ENCODE measurements at places on chromosomes 7 and 10.

GRCh38 chr10:76336213-76336963 is 905.0 kb downstream of the LRMDA start:
- DNase-seq: no peak

GRCh38 chr7:117251687-117252086 is 71.2 kb downstream of the WNT2 start:
- no peak for DNase-seq

GRCh38 chr7:25037325-25037724 is 57.3 kb upstream of the OSBPL3 start:
- DNase-seq: no peak

GRCh38 chr10:5504146-5505072 is 5.0 kb upstream of the CALML5 start:
- no peak for DNase-seq

DNA sequence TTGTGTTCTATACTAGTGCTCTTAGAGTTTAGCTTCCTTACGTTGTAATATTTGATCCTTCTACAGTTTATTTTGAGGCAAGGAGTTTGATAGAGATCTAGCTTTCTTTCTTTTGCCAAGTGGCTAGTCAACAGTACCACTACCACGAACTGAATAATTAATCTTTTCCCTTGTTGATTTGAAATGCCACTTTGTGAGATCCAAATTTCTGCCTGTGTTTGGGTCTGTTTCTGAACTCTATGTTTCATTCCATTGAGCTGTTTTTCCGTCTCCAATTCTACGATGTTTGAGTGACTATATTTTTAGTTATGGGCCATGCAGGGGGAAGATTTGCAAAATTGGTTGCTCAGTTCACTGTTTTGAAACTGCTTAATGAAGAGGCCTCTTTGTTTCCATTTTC is 134.7 kb downstream of the KIAA1217 start:
- no peak for DNase-seq

DNA sequence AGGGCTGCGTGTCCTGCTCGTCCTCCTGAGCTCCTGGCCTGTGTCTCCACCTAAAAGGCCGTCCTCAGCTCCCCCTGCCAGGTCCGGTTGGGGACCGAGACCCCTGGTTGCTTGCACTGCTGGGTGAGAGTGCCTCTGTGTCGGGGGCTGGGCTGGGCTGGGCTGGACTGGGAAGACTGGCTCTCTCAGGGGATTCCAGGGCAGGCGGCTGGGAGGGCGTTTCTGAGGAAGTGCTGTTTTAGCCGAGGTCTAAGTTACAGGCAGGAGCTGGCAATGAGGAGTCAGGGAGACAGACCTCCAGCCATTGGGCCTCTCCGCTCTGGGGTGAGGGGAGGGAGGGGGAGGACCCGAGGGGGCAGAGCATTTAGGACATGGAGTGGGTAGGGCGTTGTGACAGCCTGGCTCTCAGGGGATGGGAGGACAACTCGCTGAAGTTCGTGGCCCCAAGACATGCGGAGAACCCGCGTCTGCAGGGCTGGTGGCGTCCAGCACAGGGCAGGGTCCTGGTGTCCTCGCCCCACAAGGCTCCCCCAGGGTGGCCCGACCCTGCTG is 20.9 kb downstream of the FOXK1 start:
- DNase-seq: no peak

DNA sequence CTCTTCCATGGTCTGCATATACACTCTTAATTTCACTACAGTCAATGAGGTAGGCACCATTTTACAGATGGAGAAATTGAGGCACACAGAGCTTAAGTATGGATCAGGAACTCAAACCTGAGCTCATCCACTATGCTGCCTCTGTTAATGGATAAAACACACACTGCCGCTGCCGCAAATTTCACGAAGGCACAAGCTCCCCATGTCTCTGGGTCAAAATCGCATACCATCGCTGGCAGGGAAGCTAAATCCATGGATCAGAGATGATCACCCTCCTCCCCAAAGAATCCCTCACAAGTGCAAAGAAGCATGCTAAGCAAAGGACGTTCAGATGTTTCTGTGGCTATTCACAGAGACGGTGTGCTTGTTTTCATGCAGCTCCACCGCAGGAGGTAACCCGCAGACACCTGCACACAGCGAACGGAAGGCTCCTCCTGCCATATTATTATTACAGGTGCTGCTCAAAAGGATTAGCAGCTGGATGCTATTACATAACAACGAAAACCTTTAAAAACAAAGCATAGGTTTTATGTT is 109.3 kb downstream of the UBE2H start:
- no peak for DNase-seq

DNA sequence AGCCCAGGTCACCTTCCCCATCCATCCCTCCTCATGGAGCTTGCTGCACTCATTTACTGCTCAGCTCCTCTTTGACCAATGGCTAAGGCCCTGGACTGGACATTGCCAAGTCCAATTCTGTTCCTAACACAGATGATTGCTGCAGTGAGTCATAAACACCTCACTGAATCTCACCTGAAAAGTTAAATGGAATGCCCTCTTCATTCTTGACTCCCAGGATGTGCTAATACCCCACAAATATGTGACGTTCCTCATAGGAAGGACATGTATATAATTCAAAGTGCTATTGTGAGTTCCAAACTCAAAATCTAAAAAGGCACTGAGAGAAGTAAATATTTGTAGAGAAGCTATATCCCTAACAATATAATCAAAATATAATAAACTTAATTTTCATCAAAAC is 73.5 kb upstream of the DLX6 start:
- no peak for DNase-seq

- DNase-seq: no peak
Observed at GRCh38 chr7:39637963-39638485, 14.7 kb downstream of the RALA start.

DNA sequence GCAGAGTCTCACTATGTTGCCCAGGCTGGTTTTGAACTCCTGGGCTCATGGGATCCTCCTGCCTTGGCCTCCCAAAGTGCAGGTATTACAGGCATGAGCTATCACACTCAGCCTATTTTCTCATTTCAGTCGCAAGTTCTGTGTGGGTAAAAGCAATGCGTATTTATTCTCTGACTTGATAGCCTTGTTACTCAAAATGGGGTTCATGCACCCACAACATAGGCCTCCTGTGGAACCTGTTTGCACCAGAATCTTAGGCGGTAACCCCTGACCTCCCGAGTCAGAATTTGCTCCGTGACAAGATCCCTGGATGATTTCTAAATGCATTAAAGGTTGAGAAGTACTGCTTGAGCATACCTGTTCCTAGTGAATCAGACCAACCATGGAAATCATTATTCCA is 7.3 kb downstream of the IL2RA start:
- DNase-seq: no peak

Data from PC-9 (cell line).